ENCODE measurements at places on chromosomes 16 and 17.

GRCh38 chr16:1084971-1085370 is 11.1 kb downstream of the C1QTNF8 start:
- DNase-seq, result no peak

DNA sequence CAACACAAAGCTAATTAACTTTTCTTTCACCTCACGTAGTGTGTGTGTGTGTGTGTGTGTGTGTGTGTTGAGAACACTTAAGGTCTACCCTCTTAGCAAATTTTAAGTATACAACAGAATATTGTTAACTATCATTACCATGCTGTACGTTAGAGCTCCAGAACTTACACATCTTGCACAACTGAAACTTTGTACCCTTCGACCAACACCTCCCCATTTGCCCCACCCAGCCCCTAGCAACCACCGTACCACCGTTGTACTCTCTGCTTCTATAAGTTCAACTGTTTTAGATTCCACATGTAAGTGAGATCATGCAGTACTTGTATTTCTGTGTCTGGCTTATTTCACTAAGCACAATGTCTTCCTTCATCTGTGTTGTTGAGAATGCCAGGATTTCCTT is 28.1 kb upstream of the MLYCD start:
- no peak for DNase-seq

- DNase-seq, result peak; percentile 75
These were observed 521 bp downstream of the GGA2 start for GRCh38 chr16:23509782-23510163.

DNA sequence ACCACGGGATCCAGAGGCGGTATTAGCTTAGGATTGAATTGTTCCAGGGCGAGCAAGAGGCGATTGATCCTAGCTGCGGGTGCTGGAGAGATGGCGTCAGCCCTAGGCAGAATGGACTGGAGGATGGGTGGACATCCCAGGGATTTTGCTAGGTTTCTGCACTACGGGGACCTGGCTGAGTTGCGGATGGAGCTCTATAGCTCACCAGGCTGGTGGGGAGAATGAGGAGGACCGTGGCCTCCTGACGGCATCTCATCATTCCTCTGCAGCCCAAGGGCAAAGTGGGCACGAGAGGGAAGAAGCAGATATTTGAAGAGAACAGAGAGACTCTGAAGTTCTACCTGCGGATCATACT is 614 bp downstream of the TMEM208 start:
- DNase-seq, result no peak

- DNase-seq, result peak; percentile 9
These were observed 176.5 kb downstream of the SEC14L1 start for GRCh38 chr17:77317091-77317750.

DNA sequence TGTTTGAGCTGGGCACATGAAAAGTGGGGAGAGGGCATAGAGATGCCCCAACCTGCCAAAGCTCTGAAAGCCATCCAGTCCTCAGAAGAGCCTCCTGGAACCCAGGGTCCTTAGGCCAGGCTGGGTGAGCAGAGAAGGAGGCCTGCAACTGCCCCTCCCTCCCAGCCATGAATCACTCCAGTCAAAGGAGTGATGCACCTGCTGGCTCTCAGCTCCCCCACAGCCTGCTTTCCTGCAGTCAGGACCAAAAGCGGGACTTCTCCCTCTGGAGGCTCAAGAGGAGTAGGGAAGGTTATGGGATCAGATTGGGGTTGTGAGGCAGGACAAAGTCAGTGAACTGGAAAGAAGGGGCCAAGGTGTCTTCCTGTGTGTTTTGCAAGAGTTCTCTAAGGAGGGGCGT is 145.6 kb downstream of the TMEM132E start:
- no peak for DNase-seq

- DNase-seq, result no peak
These were observed 7.2 kb upstream of the ARHGDIA start for GRCh38 chr17:81878294-81878693.

DNA sequence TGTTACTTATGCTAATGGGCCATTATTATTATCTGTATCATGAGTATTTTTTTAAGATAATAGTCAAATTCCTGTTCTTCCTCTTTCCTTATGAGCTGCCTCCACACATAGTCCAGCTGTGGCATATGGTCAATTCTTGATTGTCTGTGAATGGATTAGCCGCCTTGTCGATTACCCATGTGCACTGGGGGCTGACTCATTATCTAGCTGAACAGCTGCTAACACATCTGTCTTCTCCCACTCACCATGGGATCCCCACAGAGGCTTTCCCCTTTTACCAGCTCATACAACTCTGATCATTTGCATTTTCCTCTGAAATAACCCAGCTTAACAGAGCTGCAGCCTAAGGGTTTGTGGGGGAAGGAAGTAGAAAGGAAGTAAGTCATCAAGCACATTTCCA is 915.0 kb downstream of the CDH11 start:
- peak; percentile 58 for DNase-seq

DNA sequence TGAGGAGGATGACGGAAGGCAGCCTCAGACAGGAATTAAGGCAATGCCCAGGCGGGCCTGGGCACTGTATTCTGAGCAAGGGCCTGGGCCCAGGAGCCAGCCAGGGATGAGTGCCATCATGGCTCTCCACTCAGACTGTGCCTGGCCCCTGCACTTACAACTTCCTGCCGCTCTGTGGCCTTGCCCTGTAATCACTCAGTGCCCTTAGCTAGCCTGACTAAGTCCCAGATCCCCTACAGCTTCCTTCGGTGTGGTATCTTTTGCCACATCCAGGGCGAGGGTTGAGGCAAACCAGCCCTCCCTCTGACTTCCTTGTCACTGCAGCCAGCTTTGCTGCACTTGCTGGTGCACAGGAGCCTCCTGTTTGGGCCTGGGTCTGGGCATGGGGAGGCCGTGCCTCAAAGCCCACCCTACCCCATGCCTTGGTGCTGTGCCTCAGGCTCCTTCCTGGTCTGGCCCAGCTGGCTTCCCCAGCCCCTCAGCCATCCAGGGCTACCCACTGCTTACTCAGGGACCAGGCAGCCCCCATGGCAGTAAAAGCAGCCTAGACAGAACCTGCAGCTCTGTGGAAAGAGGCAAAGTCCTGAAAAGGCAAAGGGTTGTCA is 9.3 kb downstream of the SLC46A1 start:
- DNase-seq, result no peak

GRCh38 chr16:72455743-72456659 is 284.0 kb upstream of the PMFBP1 start:
- peak; percentile 4 for DNase-seq

- DNase-seq, result no peak
These were observed 126.6 kb downstream of the RPTOR start for GRCh38 chr17:80671039-80671824.
